Activated CD4-positive, alpha-beta T cell treated with anti-CD3 and anti-CD28 coated beads, Interleukin-2, amount 50 U/mL, for 1 hour (primary cell): ENCODE measurements at places on chromosomes 12 and 14.

DNA sequence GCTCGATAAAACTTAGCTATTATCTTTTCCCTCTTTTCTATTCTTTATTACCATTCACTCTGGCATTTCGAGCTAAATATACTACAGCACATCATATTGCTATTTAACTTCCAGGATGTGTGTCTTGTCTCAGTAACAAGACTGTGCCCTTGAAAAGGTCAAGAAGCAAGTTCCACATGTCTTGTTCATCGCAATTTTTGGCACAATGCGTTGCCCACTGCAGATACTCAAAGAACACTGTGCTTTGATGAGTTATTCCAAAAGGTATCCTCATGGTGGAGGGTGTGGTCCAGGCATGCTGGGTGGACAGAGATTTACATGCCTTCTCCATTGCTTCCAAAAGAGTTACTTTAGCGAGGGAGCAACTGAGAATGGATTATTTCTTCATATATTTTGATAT lies 6.6 kb downstream of the E2F7 start:
- DNase-seq = no peak

GRCh38 chr12:106251631-106252455 lies 4.0 kb upstream of the CKAP4 start:
- no peak for DNase-seq

DNA sequence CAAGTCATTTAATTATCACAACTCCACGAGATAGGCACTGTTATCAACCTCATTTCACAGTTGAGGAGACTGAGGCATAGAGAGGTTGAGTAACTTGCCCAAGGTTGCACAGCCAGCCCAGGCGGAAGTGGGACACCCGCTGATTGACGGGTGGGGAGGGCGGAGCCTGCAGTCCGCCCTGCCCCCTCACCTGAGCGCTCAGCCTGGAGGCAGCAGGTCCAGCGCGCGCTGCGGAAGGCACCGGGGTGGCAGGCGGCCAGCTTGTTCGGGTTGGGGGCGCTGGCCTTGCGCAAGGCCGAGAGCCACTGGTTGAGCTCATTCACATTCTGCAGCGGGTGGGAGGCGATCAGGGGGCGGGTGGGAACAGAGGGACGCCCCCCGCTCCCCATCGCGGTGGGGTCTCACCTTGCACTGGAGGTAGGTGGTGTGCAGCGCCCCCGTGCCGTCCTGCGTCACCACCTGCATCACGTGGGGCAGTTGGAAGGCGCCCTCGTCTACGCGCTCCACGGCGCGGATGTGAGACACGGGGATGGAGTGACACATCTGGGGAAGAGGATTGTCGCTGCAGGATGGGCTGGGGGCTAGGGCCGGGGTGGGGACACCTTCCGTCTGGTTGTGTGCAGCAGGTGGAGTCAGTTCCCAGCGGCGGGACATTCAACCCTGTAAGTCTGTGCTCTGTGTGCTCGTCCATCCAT lies 31.7 kb downstream of the RASAL1 start:
- DNase-seq = peak; percentile 61

GRCh38 chr14:25140411-25140810 lies 90.5 kb upstream of the STXBP6 start:
- DNase-seq = no peak

DNA sequence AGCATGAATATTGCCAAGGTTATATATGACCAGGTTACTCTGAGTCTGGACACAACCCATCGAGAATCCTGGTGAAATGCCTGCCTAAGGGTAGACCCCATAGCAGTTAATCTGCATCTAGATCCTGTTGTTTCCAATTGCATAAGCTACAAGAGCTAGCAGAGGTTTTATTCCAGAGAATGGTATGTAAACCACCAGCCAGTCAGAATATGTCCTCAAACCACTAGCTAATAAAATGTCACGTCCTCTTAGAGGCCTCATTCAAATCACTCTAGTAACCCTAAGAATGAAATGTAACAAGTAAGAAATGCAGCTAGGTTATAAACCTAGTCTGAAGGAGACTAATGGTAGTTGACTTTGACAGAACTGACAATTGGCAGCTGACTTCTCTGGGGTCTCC lies 9.0 kb upstream of the YLPM1 start:
- DNase-seq = no peak

- DNase-seq = no peak
Measured at GRCh38 chr12:80702889-80703805, 4.3 kb upstream of the MYF6 start.

GRCh38 chr14:89607453-89607852 lies 190.4 kb upstream of the FOXN3 start:
- no peak for DNase-seq

DNA sequence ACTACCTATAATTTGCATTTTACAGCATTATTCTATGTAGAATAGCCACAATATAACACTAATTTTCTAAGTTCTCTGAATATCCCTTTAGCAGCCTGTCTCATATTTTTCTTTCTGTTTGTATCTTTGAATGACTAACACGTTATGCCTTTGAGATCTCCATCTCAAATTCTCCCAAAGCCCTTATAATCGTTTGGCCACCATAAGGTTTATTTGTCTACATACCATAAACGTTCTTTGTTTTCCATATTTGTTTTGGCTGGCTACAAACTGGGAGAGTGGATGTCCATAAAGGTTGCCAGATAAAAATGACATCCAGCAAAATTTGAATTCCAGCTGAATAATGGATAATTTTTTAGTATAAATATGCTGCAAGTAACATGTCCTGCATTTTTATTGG lies 203.7 kb downstream of the STXBP6 start:
- DNase-seq = no peak

DNA sequence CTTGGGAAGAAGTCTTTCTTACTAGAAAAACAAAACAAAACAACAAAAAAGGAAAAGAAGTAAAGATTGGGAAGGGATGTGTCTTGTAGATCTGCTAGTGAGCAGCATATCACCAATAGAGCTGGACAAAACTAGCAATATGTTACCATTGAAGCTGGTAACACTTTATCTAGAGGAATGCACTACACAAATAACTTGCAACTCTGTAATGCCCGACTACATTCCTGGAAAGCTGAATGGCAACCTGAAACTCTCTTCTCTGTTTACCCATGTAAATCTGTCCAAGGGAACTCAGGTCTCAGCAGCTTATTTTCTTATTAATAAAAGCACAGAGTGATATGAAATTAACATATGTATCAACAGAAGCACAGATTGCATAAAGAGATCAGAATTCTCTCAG lies 624.4 kb downstream of the KCNH5 start:
- no peak for DNase-seq

GRCh38 chr12:98998697-98999299 lies 353.7 kb downstream of the APAF1 start:
- DNase-seq = no peak

- no peak for DNase-seq
Measured at GRCh38 chr12:112004041-112004440, 8.9 kb downstream of the TMEM116 start.

DNA sequence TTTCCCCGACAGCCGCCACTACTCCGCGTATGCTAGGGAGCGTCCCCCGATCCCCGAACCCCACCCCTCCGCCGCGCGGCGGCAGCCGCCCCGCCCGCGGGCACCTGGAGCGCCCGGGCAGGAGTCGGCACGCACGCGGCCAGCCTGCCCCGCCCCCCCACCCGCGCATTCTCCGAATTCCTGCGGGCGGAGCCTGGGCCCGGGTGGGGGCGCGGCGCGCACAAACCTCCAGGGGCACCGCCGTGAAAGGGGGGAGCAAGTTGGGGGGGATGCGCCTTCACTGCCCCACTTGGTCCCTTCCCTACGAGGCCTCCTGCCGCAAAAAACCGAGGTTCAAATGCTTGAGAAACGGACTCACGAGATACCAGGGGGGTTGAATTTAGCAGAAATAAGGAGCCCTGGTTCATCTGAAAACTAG lies 1.7 kb downstream of the AJUBA start:
- peak; percentile 13 for DNase-seq

DNA sequence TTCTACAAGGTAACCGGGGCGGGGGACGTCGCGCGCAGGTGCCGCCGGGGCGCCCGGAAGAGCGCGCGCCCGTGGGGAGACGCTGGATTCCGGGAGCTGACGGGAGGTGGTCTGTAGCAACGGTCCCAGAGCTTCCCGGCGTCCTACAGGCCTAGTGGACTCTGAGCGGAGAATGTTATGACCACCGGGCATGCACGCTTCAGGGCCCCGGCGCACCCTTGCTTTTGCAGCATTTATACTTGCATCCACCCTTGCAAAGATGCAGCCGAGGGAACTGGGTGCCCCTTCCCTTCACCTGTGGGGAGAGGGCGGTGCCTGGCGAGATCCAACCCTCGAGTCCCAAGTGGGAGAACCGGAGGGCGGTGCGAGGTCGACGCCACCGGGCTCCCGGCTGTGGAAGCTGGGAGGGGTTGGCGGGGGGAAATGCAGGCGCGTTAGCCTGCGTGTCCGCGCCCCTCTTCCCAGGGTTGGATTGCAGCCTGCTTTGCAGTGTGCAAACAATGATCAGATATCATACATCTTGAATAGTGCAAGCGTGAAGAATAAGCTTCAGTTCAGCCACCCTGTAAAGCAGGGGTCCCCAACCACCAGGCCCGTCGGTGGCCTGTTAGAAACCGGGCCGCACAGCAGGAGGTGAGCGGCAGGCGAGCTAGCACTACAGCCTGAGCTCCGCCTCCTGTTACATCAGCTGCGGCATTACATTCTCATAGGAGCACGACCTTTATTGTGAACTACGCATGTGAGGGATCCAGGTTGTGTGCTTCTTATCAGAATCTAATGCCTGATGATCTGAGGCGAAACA lies 576 bp downstream of the ERP29 start:
- peak; percentile 68 for DNase-seq

- DNase-seq = no peak
Measured at GRCh38 chr14:99672506-99673304, 11.4 kb upstream of the CYP46A1 start.

DNA sequence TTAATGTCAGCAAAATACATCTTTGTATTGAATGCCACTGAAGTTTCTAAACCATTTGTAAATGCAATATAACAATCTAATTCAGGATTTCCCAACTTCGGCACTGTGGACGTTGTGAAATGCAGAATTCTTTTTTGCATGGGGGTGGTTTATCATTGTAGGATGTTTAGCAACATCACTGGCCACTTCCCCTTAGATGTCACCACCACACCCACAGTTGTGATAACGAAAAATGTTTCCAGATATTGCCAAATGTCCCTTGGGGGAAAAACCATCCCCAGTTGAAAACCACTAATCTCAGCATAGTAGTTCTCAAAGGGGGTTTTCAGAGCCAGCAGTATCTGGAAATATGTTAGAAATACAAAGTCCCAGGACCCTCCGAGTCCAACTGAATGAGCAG lies 203.3 kb downstream of the NAV3 start:
- no peak for DNase-seq

GRCh38 chr14:75494896-75495295 lies 27.4 kb upstream of the BATF start:
- no peak for DNase-seq

- DNase-seq = no peak
Measured at GRCh38 chr14:76430017-76430416, 54.1 kb downstream of the ESRRB start.

DNA sequence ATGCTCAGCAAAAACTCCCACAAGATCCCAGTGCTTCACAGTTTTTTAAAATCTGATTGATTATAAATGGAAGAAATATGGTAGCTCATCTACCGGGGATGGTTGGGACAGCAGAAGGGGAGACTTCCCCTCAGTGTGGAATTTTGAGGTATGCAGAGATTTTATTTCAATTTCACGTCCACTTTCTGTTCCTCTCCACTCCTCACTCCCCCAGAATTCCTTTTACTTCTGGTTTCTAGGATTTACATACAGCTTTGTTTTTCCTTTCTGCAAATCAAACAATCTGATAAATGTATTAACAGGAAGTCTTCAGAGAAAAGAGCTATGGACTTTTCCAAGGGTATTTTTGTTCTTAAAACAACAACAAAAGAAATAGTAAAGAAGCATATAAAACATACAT lies 181.5 kb upstream of the ARHGAP5 start:
- DNase-seq = no peak

GRCh38 chr14:74221741-74222140 lies 17.5 kb upstream of the VSX2 start:
- no peak for DNase-seq

GRCh38 chr12:105228494-105228893 lies 7.5 kb downstream of the APPL2 start:
- no peak for DNase-seq

DNA sequence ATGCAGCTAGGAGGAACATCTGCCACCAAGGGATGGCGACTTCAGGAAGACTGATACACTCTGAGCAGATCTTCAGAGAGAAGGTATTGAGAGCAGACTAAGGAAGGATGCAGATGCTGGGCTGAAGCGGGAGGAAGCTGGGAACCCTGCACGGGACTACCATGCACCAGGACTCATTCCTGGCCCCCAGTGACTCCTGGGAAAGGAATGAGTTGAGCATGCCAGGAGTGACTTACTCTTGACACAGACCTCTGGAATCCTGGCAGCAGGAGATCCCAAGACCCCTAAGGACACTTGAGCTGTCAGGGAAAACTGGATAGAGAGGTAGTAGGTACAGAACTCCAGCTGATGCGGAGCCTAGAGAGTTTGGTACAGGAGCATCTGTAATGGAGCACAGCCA lies 336.1 kb downstream of the RPS29 start:
- DNase-seq = no peak

DNA sequence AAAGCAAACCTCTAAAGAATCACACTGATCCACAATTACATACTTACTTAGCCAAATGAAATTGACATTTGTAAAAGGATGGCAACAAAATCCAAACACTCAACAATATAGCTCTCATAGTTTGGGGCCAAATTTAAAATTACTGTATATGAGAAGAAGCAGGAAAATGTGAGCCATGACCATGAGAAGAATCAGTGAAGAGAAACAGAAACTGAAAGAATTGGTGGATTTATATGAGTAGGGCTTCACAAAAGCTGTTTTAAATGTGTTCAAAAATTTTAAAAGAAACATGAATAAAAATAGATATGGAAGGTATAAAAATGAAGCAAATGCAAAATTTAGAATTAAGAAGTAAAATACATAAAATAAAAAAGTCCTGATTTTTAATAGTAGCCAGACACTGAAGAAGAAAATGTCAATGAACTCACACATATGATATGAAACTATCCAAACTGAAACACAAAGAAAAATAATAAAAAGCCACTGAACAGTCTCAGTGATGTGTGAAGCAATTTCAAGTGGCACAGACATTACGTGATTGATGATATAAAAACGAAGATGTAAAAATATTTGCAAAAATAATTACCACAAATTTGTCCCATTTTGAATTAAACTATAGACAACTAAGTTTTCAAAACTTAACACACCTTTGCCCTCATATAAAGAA lies 87.9 kb upstream of the MDGA2 start:
- DNase-seq = no peak

DNA sequence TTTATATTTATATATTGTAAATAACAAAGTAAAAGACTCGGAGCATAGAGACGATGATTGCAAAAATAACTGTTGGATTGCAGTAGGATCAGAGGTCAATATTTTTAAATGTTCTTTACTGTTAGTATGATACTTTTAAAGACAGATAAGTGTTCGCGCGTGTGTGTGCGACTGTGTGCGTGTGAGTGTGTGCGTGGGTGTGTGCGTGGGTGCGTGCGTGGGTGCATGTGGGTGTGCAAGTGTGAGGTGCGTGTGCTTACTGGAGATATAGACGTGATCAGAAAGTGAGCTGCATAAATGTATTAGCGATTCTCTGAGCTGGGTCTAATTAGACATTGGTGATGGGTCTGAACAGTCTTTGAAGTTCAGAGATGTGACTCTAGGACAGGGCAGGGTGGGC lies 142.9 kb downstream of the RIMBP2 start:
- no peak for DNase-seq

GRCh38 chr14:43651896-43652295 lies 855.2 kb downstream of the FSCB start:
- DNase-seq = no peak
